ENCODE measurements at places on chromosomes 2 and 18. TPM values are rescaled to one million over a fixed set of nuclear protein-coding genes. Genes with fewer than 3 reads are reported as not detected.

Gene SOX11
- 3.4 TPM for polyA plus RNA-seq

DNA sequence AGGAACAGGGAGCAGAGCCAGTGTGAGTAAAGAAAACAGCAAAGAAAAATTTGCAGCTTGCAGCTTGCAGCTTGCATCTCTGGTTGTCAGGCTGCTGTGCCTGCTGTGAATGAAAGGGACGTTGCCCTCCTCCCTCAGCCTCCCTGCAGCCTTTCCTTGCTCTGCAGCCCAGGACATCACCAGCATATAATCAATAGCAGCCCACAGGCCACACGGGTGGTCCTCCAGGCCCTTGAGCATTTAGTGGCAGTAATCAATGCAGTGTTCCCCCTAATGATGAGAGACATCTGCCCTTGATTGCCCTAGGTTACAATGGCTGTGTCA is 122.2 kb upstream of the TACR1 start:
- peak; percentile 5 for DNase-seq

Gene SPR
- 25.7 TPM for polyA plus RNA-seq

Gene GAL3ST2
- 0.15 TPM for polyA plus RNA-seq

DNA sequence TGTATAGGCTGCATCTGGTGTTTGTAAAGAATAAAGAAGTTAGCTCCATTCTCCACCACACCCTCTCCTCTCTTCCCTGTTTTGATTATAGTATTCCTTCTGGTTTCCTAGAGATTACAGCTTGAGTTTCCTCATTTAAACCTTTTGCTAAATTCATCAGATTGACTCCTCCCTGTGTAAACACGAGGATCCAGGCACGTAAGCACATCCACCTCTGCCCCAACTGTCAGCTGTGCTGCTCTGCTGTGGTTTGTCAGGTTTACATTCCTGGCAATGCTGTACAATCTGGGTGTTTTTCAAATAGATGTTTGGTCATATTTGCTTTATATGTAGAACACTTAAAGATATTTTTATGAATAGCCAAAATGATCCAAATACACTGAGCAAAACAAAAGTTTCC is 302.8 kb downstream of the PTGR3 start:
- no peak for DNase-seq

DNA sequence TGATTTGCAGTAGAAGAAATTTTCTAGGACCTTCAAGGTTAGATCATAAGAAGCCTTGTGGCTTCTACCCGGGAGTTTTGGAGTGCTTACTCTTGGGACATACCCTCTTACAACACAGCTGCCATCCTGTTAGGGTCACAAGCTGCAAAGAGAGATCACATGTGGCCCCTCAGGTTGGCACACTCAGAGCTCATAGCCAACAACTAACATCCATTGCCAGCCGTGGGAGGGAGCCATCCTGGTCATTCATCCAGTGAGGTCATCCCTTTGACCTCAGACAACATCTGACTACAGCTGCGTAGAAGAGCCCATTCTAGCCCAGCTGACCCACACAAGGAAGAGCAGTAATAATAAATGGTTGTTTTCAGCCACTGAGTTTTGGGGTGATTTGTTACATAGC is 76.9 kb upstream of the NABP1 start:
- no peak for DNase-seq

Gene IL36RN
- polyA plus RNA-seq: not detected

Gene NEB
- polyA plus RNA-seq: 0.05 TPM

- no peak for DNase-seq
Measured at GRCh38 chr2:154758871-154759270, 60.4 kb downstream of the KCNJ3 start.

DNA sequence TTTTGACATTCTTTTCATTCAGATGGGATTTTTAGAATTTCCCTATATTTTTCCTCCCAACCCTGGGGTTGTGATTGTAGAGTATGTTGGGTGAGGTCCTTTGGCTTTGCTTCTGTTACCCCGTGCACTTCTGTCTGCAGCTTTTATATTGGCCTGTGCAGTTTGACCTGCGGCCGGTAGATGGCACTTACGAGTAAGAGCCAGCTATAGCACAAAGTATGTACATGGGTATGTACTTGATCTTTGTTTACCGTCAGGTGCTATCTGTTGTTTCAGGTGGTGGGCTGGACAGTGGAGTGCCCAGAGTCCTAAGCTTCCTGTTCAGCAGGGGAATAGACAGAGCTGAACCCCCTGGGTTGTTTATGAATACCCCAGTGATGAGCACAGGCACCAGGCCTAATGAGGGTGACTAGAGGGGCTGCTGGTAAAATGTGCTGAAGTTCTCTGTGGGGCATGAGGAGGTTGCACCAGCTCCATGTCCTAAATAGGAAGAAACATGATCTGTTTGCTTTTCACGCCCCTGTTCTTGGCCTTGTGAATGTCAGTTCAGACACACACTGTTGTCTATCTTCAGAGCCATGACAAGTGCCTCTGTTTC is 58.9 kb upstream of the THUMPD2 start:
- peak; percentile 13 for DNase-seq

DNA sequence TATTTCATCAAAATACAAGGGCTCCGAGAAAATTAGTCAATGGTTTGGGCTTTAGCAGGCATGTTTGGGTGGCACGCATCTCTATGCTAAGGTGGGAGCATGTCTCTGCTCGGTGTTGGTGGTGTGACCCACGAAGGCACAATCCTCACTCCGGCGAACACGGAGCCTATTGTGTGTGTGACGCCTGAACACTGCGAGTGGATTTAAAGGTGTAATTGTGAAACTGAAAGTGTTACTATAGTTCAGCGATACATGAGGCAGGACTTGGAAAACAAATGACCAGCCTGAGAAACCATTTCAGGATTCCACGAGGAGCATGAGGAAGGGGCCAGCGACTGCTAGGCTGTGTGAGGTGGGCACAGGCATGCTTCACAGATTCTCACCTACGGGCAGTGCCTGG is 41.7 kb upstream of the LDLRAD4 start:
- no peak for DNase-seq

DNA sequence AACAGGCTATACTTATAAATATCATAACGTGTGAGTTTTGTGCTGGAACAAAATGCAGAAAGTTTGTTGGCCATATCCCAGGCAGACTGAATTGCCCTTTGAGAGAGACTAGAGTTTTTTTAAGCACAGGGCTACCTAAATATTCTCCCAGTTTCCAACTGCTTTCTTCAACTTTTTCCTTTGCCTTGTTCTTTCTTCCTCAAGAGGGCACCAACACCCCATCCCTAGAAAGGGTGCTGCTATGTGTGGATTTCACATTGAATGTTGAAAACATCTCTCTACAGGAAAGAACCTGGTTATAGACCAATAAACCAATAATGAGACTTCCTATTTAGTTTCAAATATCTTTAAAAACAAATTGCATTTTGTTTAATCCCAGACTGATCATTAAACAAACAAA is 87.9 kb downstream of the ICOS start:
- peak; percentile 20 for DNase-seq

- DNase-seq: no peak
Measured at GRCh38 chr2:138536302-138536701, 34.7 kb downstream of the SPOPL start.

DNA sequence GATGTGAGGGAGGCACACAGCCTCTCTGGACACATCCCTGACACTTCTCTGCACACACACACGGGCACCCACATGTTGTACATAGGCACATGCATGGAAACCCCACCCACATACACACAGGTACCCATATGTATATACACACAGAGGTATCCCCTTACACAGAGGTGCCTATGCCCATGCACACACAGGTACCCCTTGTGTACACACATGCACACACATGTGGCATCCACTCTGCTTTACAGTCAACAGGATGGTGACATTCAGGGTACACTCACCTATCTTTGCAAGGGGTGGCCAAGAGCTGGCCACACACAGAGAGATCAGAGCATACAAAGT is 59.5 kb downstream of the FAM168B start:
- DNase-seq: no peak

Gene IFIH1
- 0.84 TPM for polyA plus RNA-seq

DNA sequence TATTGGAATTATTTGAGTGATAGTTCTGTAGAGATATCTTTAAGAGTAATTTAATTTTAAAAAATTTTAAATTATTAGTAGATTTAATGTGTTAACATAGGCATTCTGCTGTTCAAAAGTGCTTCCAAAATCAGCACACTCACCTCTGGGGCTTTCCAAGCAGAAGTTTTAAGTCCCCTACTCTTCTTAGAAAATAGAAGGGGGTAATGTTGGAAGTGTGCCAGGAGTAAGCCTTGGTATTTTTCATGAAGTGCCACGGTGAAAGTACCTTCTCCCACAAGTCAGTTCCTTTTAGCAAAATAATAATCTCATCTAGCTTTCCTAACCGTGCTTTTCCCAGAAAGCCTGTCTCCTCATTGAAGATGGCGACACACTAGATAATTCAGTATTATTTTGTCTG is 3.9 kb upstream of the TNFRSF11A start:
- no peak for DNase-seq

- DNase-seq: no peak
Measured at GRCh38 chr2:1595274-1595673, 149.0 kb downstream of the PXDN start.

DNA sequence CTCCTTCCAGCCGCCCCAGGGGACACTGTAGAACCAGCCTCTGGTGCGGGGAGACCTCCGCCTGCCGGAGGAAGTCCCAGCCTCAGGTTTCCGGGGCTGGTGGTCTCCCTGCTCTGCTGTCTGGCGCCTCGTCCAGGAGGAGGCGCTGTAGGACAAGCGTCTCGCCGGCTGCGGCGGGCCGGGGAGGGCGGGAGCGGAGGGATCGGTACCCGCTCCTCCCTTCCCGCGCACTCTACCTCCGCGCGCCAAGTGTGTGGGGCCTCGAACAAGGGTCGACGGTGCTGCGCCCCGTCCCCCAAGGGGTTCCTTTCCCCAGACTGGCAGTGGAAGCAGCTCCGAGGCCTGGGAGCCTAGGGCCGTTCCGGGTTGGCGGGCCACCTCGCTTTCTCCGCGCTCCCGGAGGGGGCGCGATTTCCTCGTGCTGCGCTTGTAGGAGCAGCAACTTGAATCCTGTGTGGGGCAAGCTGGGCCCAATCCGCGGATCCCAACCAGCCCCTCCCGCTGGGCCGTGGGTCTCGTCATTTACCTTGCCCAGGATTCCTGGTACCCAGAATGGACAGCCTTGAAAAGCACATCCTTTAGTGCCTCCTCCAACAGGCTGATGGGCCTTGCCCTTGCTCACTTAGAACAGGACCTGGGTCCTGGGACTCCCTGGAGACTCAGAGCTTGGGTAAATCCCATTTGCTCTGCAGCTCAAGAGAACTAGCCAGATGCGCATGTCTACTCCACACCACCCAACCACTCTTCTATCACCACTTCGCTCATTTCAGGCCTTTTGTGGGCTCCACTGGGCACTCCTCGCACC is 10.6 kb upstream of the HOXD4 start:
- DNase-seq: peak; percentile 96

GRCh38 chr18:37712776-37713175 is 147.2 kb upstream of the CELF4 start:
- no peak for DNase-seq

Gene SEMA4C
- polyA plus RNA-seq: 34.8 TPM

Gene OTOS
- polyA plus RNA-seq: not detected

Gene RAD51AP2
- 0.02 TPM for polyA plus RNA-seq

GRCh38 chr2:240946654-240947053 is 40.5 kb downstream of the CROCC2 start:
- DNase-seq: no peak

DNA sequence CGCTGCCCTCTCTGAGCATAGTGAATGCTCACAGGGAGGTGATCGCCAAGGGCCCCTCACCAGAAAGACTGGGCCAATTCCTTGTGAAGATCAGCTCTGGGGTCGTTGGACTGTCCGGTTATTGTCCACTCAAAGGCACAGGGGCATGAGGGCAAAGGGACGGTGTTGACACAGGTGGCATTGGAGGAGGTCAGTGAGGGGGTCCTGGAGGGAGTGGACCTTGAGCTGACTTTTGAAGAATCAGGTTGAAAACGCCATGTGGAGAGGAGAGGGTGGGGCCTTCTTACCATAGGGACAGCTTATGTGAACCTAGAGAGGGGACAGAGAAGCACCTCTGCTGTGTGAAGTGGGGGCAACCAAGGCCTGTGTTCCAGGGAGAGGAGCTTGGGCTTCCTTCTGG is 131.5 kb downstream of the TFCP2L1 start:
- no peak for DNase-seq

DNA sequence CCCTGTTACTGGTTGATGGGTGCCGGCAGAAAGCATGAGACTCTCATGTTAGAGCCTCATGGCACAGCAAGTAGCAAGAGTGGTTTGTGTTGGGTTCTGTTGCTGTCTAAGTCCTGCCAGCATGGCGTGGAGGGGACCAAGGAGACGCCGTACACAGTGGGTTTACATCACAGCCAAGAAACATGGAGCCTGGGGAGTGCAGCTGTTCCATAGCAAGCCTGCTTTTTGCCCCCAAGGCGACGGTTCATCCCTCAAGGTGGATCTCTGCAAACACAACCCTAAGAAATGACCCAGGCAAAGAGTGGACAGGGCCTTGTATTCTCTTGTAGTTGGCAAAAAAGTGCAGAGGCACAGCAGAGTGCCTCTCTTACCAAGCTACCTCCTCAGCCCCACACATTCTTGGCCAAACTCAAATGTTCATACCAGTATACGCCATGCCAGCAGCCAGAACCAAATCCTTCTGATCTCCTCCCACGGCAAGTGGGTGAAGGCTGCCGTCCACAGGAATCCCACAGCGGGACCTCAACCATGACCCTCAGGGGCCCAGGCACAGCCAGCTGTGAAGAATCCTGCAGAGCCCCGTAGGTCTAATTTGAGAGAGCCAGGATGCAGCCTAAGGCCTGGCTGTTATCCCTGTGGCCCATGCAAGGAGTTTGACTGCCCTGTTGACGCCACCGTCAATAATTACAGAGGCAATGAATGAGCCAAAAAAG is 19.0 kb downstream of the SNED1 start:
- no peak for DNase-seq

Gene APCDD1
- not detected for polyA plus RNA-seq
